Breast epithelium (tissue), 4 donors: ENCODE measurements at places on chromosomes 3 and 15. TPM values are rescaled to one million over a fixed set of nuclear protein-coding genes. Genes with fewer than 3 reads are reported as not detected.

- H3K36me3 ChIP-seq: no peaks in the 10 kb centered on the region
- H3K27me3 ChIP-seq: no peaks in the 10 kb centered on the region
- H3K4me1 ChIP-seq: no peaks in the 10 kb centered on the region
- no peak for DNase-seq
- no peak overlapping the region for H3K4me3 ChIP-seq
These were observed 236.7 kb downstream of the ADAMTS17 start for GRCh38 chr15:100105101-100105500.

DNA sequence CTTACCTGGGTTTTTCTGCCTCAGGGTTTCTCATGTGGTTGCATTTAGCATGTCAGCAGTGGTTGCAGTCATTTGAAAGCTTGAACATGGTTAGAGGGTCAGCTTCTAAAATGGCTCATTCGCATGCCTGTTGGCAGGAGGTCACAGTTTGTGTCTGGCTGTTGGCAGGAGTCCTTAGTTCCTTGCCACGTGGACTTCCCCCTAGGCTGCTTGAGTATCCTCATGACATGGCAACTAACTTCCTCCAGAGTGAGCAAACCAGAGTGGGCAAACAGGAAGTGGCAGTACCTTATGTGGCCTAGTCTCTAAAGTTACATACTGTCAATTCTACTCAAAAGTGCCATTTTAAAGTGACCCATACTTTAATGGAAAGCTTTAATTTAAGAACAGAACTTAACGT lies 3.4 kb upstream of the UNC13C start:
- DNase-seq: no peak
- H3K4me3 ChIP-seq: no peak overlapping the region
- no peaks in the 10 kb centered on the region for H3K36me3 ChIP-seq
- H3K27ac ChIP-seq: no peak overlapping the region
- no peaks in the 10 kb centered on the region for H3K27me3 ChIP-seq

GRCh38 chr3:179072100-179072438 lies 460 bp upstream of the ZMAT3 start:
- H3K4me3 ChIP-seq: peak overlapping the region; percentile 89
- H3K36me3 ChIP-seq: no peaks in the 10 kb centered on the region
- H3K27ac ChIP-seq: peak overlapping the region; percentile 91
- no peak for DNase-seq

GRCh38 chr3:42763021-42763420 lies 10.0 kb downstream of the CCDC13 start:
- no peaks in the 10 kb centered on the region for H3K36me3 ChIP-seq
- no peak overlapping the region for H3K4me3 ChIP-seq
- DNase-seq: no peak
- H3K27me3 ChIP-seq: no peaks in the 10 kb centered on the region

DNA sequence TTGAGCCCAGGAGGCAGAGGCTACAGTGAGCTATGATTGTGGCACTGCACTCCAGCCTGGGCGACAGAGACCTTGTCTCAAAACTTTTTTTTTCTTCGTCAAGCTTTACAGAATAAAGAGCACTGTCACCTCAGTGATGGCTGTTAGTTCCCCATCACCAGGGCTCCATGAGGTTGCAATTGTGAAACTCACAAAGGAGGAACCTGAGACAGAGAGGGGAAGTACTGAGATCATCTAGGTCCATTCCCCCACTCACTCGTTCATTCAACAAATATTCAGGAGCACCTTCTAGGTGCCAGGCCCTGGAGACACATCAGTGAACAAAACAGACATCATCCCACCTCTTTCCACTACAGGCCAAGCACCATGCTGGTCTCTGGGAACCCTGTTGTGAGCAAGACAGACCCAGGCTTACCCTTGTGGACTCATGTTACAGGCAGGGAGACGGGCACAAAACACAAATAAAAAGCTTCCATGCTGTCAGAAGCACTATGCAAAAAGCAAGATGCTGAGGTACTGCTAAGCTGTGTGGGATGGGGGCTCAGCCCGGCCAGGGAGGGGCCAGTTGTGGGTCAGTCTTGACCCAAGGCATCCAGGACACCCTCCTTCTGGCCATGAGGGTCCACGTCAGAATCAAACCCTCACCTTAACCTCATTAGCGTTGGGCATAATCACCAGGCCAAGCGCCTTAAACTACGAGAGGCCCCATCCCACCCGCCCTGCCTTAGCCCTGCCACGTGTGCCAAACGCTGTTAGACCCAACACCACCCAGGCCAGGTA lies 2.1 kb upstream of the RHO start:
- no peaks in the 10 kb centered on the region for H3K4me1 ChIP-seq
- H3K36me3 ChIP-seq: no peaks in the 10 kb centered on the region
- H3K27ac ChIP-seq: no peak overlapping the region
- H3K4me3 ChIP-seq: no peak overlapping the region

DNA sequence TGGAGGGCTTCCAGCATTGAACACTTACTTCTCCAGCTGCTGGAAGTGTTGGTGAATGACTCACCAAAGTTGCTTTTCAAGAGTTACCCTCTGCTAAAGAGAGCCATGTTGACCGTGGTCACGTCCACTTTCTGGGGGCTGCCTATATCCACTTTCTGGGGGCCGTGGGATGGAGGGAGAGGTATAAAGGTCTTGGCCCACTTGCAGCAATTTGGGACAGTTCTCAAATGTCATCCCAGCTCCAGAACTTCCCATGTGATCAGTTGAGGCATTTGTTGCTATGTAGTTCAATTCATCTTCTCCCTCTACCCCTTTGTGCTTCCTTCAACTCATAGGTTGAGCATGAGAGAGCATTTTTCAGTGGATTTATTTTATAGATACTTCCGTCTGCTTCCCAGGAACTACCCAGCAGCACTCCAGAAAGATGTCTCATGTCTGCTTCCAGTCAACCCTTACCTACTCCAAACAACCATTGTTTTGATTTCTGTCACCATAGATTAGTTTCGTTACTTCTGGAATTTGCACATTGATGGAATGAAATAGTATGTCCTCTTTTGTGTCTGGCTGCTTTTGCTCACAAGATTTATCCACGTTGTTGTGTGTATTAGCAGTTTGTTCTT lies 130.6 kb downstream of the TCF12 start:
- H3K4me3 ChIP-seq: no peak overlapping the region
- H3K4me1 ChIP-seq: no peaks in the 10 kb centered on the region
- DNase-seq: no peak
- no peaks in the 10 kb centered on the region for H3K36me3 ChIP-seq
- H3K27me3 ChIP-seq: no peaks in the 10 kb centered on the region

- H3K36me3 ChIP-seq: no peaks in the 10 kb centered on the region
- H3K27ac ChIP-seq: no peak overlapping the region
- no peaks in the 10 kb centered on the region for H3K4me1 ChIP-seq
- no peak for DNase-seq
- no peak overlapping the region for H3K4me3 ChIP-seq
- H3K27me3 ChIP-seq: no peaks in the 10 kb centered on the region
These were observed 8.7 kb downstream of the ZDHHC19 start for GRCh38 chr3:196202516-196202970.

DNA sequence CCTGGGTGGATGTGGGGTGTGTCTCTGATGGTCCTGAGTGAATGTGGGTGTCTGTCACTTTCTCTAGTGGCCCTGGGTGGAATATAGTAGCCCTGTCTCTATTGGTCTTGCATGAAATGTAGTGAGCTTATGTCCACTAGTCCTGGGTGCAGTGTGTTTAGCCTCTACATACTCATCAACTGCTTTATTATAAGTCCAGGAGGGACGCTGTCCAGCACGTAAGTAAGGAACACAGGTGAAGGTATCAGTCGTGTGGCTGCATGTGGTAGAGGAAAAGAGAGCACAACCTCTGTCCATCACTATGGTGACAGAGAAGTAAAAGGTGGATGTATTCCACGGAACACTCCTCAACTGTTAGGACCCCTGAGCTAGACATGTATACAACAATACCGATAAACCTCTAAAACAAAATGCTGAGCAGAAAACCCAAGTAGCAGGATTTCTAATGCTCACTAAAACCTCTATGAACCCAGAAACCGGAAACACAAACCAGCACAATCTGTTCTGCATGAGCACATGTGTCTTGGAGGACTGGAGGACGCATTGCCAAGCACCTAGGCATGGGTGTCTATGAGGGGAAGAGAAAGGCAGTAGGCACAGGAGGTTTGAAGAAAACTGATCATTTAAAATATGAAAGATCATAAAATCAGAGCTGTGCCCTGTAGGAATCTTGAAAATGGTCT lies 11.0 kb downstream of the LTF start:
- H3K36me3 ChIP-seq: no peaks in the 10 kb centered on the region
- no peaks in the 10 kb centered on the region for H3K4me1 ChIP-seq
- DNase-seq: no peak
- no peak overlapping the region for H3K27ac ChIP-seq

Gene SEMA7A
- 0.88 TPM for total RNA-seq

Gene AAGAB
- total RNA-seq: 49.8 TPM

Gene KNG1
- 0.48 TPM for total RNA-seq

Gene CCDC54
- total RNA-seq: 0.33 TPM

Gene FGD5
- total RNA-seq: 7.3 TPM

Gene CHDH
- 2.9 TPM for total RNA-seq

Gene MST1R
- total RNA-seq: 11.9 TPM
